ENCODE measurements at places on chromosomes 7 and 10.

- no peak for DNase-seq
Observed at GRCh38 chr7:150999497-151000230, 8.8 kb downstream of the NOS3 start.

GRCh38 chr7:158097106-158097452 lies 490.5 kb downstream of the PTPRN2 start:
- DNase-seq = no peak

- peak; percentile 32 for DNase-seq
Observed at GRCh38 chr10:104809288-104810090, 168.4 kb downstream of the SORCS3 start.

- DNase-seq = no peak
Observed at GRCh38 chr7:80679921-80680907, 41.8 kb downstream of the CD36 start.

- DNase-seq = no peak
Observed at GRCh38 chr7:110308791-110309190, 782.1 kb upstream of the LRRN3 start.

DNA sequence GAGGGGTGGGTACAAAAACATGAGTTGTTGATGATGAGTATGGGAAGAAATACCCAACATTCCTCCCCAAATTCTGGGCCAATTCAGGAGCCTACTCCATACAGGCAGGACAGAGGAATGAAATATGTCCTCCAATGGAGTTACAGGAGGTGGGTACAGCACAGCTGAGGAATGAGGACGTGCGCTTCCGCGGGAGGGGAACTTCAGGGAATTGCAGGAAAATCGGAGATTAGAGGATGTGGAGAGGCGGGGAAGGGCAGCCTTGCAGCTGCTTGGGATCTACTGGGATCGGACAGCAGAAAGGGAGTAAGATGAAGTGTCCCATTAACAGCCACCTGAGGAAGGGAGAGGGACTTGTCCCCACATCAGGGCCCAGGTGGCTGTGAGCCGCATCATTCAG lies 50.2 kb downstream of the PDIA4 start:
- DNase-seq = no peak

DNA sequence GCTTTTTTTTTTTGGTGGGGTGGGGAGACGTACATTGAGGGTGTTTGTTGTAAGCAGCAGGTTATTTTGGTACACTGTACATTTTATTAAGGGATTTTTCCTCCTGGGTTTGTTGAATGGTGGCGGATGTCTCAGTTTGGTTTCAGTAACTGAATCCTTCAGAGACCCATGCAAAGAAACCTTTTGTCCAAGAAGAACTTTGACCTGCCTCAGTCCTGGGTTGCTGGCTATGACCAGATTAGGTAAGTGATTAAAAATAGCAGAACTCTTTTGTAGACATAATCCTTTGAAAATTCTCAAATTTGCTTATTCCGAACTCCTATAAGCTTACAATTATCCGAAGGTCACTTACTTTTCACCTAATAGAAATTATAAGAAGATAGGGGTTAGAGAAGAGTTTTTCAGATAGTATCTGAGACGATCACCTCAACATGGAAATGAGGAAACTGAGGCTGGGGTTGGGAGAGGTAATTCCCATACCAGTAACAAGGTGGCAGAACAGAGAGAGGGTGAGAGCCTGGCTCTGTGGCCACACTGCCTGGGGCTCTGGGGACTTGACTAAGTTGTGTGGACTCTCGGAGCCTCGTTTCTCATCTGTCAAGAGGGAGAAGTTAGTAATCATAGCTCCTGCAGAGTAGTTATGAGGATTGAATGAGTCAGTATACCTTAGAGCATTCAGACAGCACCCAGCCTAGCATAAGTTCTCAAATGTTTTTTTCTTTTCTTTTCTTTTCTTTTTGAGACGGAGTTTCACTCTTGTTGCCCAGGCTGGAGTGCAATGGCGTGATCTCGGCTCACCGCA lies 87.4 kb downstream of the CCNY start:
- peak; percentile 73 for DNase-seq

DNA sequence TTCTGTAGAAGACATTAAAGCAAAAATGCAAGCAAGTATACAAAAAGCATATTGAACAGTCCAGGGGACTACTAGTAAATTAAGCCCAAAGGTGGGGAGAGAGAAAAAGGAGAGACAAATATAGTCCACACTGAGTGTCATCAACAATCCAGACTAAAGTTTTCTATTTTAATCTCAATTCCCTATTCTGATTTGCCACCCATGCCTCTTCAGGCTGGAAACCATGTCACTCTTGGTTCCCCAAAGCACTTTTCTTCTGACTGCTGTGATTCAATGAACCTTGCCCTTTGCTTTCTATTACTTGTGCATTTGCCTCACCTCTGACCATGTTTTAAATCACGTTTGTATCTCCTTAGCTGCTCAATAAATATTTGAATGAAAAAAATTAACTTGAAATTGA lies 95.3 kb upstream of the AOAH start:
- no peak for DNase-seq

GRCh38 chr10:11186374-11186773 lies 168.7 kb downstream of the CELF2 start:
- DNase-seq = no peak

- DNase-seq = no peak
Observed at GRCh38 chr10:37496061-37496460, 361.3 kb downstream of the ZNF248 start.

DNA sequence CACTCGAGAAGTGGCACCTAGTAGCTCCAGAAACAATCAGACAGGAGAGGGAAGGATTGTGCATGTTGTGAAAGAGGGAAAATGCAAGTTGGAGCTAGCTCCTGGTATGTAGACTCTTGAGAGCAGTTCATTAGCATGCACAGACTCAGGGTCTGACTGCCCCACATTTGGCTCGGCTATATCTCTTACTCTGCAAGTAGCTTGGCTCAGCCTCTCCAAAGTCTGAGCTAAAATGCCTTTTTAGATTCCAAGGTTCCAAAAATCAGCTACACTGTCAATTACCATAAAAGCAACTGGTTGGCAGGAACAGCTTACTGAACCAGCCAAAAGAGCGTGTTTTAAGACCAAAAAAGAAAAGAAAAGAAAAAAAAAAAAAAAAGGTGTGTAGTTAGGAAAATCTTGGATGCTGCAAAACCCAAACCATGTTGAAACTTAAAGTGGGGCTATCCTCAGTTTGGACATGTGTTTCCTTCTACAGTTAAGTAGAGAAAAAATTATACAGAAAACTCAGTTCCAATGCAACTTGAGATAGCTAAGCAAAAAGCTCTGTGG lies 65.5 kb downstream of the MKX start:
- DNase-seq = peak; percentile 41

- no peak for DNase-seq
Observed at GRCh38 chr10:24201503-24202180, 7.3 kb upstream of the KIAA1217 start.

- DNase-seq = peak; percentile 79
Observed at GRCh38 chr7:158740013-158740656, 35.5 kb upstream of the NCAPG2 start.

DNA sequence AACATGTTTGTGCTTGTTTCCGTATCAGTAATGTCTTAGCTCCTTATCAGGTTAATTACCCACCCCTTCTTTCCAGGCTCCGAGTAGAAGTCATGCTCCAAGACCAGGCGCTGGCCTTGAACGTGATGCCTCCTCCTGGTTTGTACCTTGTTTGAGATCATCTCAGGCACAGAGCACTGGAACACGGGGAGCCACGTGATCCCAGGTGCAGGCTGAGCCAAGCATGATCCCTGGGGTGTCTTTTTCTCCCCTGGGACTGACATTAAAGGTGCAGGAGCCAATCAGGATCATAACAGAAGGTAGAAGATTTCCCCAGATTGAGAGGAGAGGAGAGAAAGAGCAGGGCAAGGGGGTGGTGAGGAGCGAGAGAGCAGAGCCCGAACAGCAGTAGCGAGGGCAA lies 626.1 kb upstream of the GALNT17 start:
- no peak for DNase-seq

DNA sequence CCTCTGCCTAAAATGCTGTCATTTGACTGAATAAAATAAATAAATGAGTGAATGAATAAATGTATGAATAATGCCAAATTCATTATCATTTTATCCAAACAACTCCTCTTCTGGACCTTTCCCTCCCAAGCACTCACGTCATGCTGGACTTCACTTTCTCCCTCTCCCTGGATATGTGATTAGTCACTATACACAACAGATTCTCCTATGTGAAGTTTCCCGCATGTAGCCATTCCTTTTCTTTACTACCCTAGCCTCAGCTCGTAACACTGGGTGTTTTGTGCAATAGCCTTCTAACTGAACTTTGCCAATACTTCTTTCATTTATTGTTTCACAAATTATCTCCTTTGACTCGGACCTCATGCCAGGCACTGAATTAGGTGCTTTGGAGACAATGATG lies 87.6 kb upstream of the IL6 start:
- no peak for DNase-seq

DNA sequence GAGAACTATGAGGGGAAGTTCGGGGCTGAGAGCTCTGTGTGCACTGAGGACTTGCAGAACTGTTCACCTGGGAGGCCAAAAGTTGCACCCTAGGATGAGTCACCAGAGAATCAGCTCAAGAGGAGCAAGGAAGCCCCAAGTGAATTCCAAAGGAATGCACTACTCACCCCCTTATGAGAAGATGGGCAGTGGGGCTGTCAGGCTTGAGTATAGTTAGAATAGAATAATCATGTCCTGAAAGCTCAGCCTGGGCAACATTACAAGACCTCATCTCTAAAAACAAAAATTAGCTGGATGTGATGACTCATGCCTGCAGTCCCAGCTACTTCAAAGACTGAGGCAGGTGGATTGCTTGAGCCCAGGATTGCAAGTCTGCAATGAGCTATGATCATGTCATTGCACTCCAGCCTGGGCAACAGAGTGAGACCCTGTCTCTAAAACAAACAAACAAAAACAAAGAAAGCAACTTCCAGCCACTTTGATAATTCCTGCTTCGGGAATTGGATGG lies 30.0 kb downstream of the MAP3K8 start:
- DNase-seq = peak; percentile 47

DNA sequence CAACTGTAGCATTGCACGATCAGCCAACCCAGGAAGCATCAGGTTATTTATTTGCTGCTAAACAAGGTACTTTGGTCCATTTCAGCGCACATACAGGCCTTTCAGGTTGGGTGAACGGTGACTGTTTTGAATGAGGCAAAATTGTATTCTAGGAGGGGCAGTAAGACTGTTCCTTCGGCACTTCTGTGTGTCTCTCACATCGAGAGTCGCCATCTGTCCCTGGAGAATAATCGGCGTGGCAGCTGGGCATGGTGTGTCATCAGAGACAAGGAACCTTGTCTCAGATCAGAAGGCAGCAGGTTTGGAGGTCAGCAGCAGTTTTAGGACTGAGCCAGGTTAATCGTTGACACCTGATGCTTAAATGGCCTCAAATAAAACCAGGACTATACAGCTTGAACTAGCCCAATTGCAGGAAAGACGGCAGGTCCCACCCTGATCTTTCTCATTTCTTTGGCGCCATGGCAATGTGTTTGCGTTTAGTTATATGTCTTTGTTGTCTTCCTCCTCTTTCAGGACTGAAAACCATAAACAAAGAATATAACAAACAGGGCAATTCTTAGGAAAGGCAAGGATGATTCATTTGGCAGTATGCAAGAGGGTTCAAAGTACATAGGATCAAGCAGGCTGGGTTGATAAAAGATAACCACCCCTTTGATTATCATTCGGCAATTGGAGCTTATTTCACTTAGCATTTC lies 92.0 kb upstream of the PRR15 start:
- DNase-seq = no peak

- no peak for DNase-seq
Observed at GRCh38 chr7:116530107-116530820, 5.4 kb downstream of the CAV1 start.

- no peak for DNase-seq
Observed at GRCh38 chr10:110788620-110789385, 82.9 kb upstream of the PDCD4 start.

GRCh38 chr10:127926455-127926854 lies 19.6 kb downstream of the PTPRE start:
- DNase-seq = no peak

DNA sequence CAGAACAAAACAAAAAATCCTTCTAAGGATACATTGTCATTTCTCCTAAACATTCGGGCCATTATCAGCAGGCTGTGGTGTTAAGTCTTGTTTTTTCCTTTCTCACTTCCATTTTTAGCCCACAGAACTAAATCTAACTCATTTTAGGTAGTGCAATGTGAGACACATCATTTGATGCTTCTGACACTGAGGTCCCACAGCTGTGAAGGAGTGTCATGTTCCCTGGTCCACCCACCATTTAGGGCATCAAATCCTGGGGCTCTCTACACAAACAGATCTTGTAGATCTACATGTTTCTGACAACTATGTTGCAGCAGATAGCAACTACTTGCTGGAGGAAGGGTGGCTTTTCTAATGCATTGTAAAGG lies 232.5 kb upstream of the IGFBP3 start:
- DNase-seq = no peak

DNA sequence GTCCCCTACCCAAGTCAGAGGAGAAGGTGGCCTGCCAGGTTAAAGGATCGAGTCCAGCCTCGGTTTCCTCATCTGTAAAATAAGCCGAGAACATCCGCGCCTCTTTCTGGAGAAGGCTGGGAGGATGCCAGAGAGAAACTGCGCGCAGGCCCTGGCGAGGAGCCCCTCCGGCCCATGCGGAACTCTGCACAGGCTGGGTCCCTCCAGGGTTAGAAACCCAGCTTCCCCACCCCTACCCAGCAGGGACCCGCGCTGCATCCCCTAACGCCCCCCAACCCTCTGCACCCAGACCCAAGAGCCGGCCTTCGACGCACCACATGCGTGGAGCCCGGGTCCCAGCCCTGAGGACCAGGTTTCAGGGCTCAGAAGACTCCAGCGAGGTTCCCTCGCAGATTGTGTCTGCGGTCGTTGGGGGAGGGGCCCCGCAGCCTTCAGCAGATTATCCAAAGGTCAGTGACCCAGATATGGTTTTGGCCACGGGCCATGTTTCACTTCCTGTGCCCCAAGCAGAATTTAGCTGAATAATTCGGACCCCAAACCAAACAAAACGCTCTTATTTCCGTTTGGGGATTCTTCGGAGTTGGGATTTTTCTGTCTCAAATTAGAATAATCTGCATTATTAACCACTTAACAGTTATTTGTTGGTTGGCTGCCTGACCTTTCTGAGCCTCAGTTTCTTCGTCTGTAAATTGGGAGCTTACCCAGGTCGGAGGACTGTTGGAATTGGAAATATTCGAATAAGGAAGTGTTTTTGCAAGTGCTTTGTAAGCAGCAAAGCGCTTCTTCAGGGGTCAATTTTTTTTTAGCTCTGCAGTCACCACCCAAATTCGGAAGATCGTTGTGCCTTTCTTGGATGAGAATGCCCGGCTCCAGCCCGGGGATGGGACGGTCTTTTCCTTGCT lies 167.7 kb downstream of the UBE2H start:
- DNase-seq = no peak

GRCh38 chr7:130366564-130366963 lies 13.7 kb upstream of the CPA1 start:
- no peak for DNase-seq

DNA sequence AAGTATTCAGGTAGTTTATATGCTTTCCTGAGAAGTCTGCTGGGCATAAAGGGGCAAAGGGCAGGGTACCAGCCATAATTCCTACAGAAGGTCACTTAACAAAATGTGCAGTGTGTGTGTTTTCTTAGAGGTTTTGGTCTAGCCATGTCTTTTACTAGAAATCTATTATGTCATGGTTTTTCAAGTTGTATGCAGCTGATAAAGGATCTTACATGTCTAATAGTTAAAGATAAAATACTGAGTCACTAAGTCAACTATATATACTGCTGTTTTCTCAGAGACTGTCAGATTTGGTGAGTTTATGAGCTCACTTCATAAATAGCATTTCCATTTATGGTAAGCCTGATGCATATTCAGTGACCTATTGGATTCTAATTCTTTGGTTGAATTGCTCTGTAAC lies 7.7 kb downstream of the CASP2 start:
- DNase-seq = peak; percentile 68
